ENCODE measurements at places on chromosomes 12 and 14.

- no peak for DNase-seq
Measured at GRCh38 chr12:8950221-8950527, 729 bp upstream of the M6PR start.

DNA sequence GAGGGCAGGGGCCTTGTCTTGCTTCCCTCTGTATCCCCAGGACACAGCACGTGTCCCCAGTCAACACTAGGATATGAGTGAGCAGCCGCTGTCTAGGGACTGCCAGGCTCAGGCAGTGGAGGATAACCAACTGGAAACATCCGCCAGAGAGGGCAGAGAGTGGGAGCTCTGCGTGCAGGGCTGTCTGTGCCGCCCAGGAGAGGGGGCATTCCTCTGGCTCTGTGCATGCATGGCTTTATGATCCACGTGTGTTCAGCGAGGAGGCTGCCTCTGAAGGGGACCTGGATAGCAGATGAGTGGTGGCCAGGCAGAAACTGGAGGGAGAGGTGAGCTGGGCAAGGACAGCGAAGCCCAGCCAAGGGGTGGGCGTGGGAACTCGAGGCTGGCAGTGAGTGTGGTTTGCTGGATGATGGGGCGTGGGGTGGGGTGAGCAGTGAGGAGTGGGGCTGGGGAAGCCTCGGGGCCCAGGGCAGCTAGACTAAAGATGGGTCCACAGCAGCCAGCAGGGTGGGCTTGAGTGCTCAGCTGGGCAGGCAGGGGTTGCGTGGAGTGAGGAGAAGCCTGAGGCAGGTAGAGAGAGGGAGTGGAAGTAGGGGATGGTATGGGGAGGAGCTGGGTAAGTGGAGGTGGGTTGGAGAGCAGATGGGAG, 72.9 kb downstream of the PRIMA1 start:
- no peak for DNase-seq

DNA sequence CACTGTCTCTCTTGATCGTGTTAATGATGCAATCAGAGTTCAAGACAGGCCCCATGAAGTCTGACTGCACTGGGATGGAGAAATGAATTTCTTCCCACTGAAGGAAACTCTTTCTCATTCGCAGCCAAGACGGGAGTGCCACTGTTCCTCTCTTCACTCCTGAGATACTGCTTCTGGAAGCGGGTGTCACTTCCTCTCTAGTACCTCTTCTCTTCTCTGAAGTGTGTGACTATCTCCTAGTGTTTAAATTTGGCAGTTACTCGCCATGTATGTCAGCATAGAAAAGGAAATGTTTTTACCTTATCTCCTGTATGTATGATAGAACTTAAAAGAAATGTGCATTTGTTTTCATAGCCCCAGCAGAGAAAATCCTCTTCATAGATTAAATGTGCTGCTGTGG, 215.2 kb downstream of the ANO6 start:
- DNase-seq, result no peak

- DNase-seq, result no peak
Measured at GRCh38 chr12:58967561-58967960, 47.3 kb upstream of the LRIG3 start.

DNA sequence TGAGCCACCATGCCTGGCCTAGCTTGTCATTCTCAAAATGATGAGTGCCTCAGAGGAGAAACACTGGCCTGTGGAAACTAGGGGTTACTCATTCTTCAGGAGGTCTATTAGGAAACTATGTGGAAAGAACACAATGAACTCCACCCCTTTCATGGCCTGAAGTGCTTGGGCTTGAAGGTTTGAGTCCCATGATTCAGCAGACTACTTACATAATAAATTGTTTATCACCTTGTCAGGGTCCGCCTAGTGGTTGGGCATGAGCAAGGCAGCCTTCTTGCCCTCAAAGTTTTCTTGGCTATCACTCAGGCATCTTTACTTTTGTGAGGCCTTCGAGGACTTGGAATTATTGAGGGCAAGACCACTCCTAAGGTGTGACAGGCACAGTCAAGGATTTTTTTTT, 251.2 kb downstream of the ACSS3 start:
- DNase-seq, result peak; percentile 16

GRCh38 chr14:105064001-105064400, 1.2 kb downstream of the GPR132 start:
- no peak for DNase-seq

GRCh38 chr14:99286761-99287160, 14.8 kb upstream of the BCL11B start:
- no peak for DNase-seq

Data from germinal center (tissue), 1 donor.